ENCODE measurements at places on chromosomes 11 and 22.
A peak's percentile ranks its signal among the peaks of the same experiment; 100 is the strongest.

DNA sequence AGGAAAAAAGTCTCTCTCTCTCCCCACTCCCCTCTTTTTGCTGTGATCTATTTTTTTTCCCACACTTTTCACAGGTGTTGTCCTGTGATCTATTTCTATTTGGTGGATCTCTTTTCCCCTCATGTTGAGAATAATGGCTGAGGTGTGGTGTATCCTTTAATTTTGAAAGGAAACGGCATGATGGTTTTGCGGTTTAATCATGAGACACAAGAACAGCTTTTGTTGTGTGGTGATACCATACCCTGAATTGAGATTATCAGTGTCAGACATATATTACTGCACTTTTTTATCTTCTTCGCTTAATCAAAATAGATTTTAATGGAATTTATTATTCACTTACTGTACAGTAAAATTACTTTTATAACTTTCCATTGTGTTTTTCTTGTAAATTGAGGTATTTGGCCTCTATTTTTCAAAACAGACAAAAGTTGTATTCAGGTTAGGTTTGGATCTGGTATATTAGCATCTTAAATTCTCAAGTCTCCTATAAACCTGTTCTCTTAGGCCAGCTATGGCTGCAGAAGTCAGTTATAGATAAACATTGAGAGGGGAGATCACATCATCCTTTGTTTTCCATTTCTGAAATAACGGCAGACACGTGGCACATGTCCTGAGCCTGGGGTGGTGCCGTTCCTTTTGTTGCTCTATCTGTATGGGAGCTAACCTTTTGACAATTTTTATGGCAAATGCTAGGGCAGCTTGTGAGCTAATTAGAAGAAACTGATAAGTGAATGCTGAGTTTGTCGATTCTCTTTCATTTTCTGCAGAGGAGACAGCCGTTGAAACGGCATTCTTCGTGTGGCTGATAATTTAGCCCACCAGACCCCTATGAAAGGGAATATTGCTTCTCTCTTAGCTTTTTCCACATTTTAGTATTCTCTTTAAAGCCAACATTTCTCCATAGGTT is 25.8 kb downstream of the NF2 start:
- no peak for DNase-seq

GRCh38 chr11:69818231-69818602 is 999 bp downstream of the FGF3 start:
- DNase-seq = no peak

DNA sequence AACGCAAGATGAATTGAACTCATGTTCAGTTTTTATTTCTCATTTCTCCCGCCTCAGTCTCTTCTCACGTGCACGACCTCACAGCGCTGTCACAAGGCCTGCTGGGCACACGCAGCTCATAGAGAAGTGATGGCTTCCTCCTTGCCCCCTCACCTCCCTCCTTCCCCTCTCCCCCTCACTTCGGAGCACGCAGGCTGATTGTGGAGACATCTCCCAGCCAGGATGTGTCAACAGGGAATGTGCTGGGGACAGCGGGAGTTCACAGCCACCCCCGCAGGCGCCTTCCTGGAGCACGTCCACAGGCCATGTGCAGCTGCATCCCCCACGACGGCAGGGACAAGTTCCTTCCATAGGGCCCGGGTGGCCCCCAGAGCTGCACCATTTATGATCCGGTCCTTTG is 29.1 kb upstream of the KRTAP5-6 start:
- no peak for DNase-seq

GRCh38 chr11:23124249-23124648 is 264.0 kb upstream of the CCDC179 start:
- no peak for DNase-seq

GRCh38 chr11:95378789-95379188 is 147.8 kb upstream of the SESN3 start:
- no peak for DNase-seq

- DNase-seq = peak; percentile 21
Measured at GRCh38 chr22:25085930-25086901, 113.4 kb upstream of the CRYBB3 start.

DNA sequence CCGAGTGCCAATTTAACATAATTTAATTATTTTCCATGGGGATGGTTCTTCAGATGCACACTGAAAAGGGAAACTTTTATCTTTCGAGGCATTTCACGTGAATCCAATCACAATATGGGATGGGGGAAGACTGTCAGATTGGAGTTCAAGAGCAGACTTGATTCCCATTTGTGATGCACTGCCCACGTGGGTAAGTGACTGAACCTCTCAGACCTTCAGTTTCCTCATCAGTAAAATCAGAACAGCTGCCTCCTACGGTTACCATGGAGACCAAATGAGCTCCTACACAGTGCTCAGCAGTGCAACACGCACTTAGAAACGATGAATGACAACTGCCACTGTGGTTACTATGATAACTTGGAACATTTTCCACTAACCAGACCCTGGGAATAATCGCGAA is 21.7 kb downstream of the KIAA0930 start:
- DNase-seq = peak; percentile 58

DNA sequence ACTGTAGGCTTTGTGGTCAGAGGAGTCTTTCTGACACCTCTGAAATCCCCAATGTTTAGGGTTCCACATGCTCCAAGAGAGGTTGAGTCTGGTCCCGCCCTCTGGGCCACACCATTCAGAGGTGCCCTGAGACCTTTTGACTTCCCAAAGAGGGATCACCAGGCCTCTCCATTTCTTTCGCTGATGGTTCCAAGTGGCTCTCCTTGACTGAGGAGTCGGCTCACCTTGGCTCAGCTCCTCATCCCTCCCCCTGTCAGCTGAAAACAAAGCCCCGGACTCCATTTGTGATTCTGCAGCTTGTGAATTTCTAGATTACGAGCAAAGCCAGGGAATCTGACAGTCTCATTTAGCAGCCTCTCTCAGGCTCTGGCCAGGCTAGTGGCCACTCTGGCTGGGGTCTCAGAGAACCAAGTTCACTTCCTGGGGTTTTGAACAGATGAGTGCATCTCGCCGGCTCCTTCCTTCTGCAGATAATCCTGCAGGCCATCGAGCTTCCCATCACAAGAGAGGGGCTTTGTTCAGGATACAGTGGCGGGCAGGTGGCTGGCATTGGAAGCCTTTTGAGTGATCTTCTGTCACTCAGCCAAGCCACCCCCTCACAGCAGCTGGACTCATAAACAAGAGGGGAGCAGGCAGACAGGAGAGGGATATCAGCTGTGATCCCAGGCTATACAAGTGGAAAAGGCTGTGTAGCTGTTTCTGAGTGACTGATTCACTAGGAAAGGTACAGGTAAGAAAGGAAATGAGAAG is 102.9 kb downstream of the TRIM29 start:
- no peak for DNase-seq

GRCh38 chr11:129734654-129735053 is 81.0 kb upstream of the TMEM45B start:
- no peak for DNase-seq

- no peak for DNase-seq
Measured at GRCh38 chr11:72232260-72233055, 7.9 kb downstream of the INPPL1 start.
